ENCODE measurements at places on chromosomes 7 and 10. TPM values are rescaled to one million over a fixed set of nuclear protein-coding genes. Genes with fewer than 3 reads are reported as not detected.

The CDC14C gene
- not detected for total RNA-seq

The TYW1B gene
- total RNA-seq, result 3.9 TPM

The HKDC1 gene
- 6.9 TPM for total RNA-seq

The SLC18A3 gene
- total RNA-seq, result not detected

The LAMTOR4 gene
- total RNA-seq, result 170 TPM

The CALHM3 gene
- 0.20 TPM for total RNA-seq

The MUC12 gene
- total RNA-seq, result not detected

The FAM24B gene
- total RNA-seq, result 8.5 TPM

The TECPR1 gene
- 124 TPM for total RNA-seq

The FAS gene
- 51.8 TPM for total RNA-seq

The SPDYE2 gene
- 0.19 TPM for total RNA-seq

The PRPS1L1 gene
- not detected for total RNA-seq

The ARPC1B gene
- 354 TPM for total RNA-seq
